ENCODE measurements at places on chromosomes 16 and 17.

DNA sequence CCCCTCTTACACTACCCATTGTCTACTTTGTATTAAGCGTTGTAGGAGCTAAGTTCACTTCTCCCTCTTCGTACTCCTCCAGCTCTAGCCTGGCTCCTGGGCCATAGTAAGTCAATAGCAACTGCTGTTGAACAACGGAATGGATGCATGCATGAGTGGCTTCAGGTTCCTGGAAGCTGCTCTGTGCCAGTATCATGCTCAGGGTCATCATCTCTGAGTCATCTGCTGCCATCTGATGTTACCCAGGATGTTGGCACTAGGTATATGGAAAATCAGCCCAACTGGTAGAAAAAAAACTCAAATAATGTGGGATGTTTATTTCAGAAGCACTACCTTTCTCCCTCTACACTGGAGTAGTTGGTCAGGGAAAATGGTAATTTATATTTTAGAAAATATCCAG lies 536.8 kb downstream of the NPIPA7 start:
- no peak overlapping the region for H3K27ac ChIP-seq
- no peak for DNase-seq
- H3K4me3 ChIP-seq, result no peak overlapping the region

- no peaks in the 10 kb centered on the region for H3K36me3 ChIP-seq
- no peak overlapping the region for H3K27ac ChIP-seq
- H3K4me3 ChIP-seq, result no peak overlapping the region
Measured at GRCh38 chr16:26475596-26475995, 591.1 kb upstream of the C16orf82 start.

GRCh38 chr17:41462705-41463104 lies 4.5 kb downstream of the KRT32 start:
- H3K27ac ChIP-seq, result no peak overlapping the region
- DNase-seq, result no peak
- peaks cover 15% of the 10 kb centered on the region for H3K4me1 ChIP-seq

GRCh38 chr17:45374501-45374900 lies 57.7 kb upstream of the MAP3K14 start:
- no peak overlapping the region for H3K4me3 ChIP-seq
- H3K27ac ChIP-seq, result no peak overlapping the region
- H3K36me3 ChIP-seq, result no peaks in the 10 kb centered on the region
- no peak for DNase-seq
- peaks cover 41% of the 10 kb centered on the region for H3K4me1 ChIP-seq
- H3K27me3 ChIP-seq, result no peaks in the 10 kb centered on the region

GRCh38 chr16:9138021-9138680 lies 46.7 kb downstream of the HAPSTR1 start:
- H3K27me3 ChIP-seq, result peaks cover 9% of the 10 kb centered on the region
- H3K4me1 ChIP-seq, result no peaks in the 10 kb centered on the region
- no peak for DNase-seq
- H3K27ac ChIP-seq, result no peak overlapping the region

DNA sequence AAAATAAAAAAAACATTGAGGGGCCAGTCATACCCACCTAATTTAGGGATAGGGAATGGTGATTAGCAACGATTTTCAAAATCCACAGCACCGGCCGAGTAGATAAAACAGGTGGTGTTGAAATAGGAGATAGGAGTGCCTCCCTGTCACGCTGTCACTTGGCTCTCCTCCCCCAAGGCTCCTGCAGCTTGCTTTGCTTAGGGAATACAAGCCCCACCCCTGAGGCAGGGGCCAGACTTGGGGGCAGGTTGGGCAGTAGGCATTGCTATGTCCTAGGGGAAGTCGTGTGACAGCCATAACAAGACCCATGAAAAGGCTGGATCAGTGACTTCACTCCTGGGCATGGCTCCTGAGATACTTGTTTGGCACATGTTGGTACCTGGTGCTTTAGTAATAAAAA lies 25.8 kb downstream of the POLR2A start:
- H3K27me3 ChIP-seq, result no peaks in the 10 kb centered on the region
- no peak overlapping the region for H3K27ac ChIP-seq
- no peak for DNase-seq
- no peaks in the 10 kb centered on the region for H3K4me1 ChIP-seq

DNA sequence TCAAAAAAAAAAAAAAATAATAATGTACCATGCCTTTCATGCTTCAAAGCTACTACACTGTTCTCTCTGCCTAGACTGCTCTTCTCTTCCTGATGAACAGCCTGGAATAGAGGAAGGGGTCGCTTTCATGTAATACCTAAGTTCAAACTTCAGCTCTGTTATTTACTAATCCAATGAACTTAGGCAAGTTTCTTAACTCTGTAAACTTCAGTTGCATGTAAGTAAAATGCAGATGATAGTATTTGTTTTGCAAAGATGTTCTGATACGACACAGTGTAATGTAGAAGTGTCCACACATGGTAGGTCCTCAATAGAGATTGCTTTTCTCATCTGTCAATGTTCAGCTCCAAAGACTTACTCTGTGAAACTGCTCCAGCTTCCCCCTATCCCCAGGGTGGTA lies 6.6 kb downstream of the COA3 start:
- H3K27me3 ChIP-seq, result no peaks in the 10 kb centered on the region
- no peak overlapping the region for H3K4me3 ChIP-seq
- no peak for DNase-seq
- no peak overlapping the region for H3K27ac ChIP-seq
- no peaks in the 10 kb centered on the region for H3K4me1 ChIP-seq

DNA sequence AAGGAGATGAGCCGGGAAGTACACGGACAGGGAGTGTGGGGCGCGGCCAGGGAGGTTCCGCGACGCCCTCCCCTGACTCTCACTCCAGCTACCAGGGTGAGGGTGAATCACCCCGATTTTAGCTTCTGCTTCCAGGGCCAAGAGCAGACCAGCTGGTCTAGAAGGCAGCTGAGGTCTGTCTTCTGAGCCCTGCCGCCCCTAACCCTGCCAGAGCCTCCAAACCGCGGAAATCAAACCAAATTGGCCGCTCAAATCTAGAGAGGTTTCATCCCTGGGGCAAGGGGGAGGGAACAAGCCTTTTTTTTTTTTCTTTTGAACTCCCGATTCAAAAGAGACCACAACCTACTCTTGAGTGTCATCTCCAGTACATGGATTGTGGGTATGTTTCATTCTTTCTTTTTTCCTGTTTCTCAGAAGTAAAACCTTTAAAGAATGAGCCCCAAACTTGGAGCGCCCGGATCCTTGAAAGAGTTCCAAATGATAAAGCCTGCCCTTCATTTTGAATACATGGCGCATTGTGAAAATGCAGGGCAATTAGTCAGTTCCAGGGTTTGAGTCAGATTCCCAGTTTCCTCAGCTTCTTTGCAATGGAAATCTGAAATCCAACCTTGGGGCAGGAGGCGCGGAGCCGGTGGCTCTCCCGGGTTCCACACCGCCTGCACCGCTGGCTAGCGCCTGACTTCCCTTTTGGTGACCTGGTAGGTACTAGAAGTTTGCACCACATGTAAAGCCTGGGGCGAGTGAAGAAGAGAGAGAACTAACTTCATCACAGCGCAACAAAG lies 16.5 kb upstream of the ZFHX3 start:
- no peak for DNase-seq
- no peaks in the 10 kb centered on the region for H3K27me3 ChIP-seq
- no peak overlapping the region for H3K4me3 ChIP-seq
- no peak overlapping the region for H3K27ac ChIP-seq
- no peaks in the 10 kb centered on the region for H3K36me3 ChIP-seq

DNA sequence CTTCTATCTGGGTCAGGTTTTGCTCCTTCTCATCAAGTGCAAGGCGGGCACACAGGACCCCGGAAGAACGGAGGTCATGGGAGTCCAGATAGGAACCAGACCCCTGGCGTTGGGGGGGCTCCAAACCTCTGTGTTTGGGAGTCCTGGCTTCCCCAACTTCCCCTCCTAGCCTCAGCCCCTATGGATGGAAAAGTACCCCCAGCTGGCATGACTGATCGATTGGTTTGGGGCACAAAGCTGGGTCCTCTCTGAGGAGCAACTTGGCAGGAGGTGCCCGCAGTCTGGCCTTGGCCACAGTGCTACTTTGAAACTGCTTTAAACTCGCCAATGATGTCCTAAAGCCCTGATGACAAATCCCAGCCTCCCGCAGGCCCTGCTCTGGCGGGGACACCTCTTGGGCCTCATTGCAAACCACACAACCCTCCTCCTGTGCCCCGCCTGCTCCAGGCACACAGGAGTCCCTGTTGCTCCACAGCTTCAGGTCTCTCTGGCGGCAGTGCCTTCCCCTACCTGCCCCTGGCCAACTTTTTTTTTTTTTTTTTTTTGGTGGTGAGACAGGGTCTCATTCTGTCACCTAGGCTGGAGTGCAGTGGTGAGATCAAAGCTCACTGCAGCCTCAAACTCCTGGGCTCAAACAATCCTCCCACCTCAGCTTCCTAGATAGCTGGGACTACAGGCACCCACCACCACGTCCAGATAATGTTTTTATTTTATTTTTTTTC lies 38.0 kb upstream of the SNN start:
- DNase-seq, result no peak
- H3K4me1 ChIP-seq, result peaks cover 53% of the 10 kb centered on the region
- H3K27me3 ChIP-seq, result no peaks in the 10 kb centered on the region
- no peak overlapping the region for H3K27ac ChIP-seq
- no peak overlapping the region for H3K4me3 ChIP-seq

DNA sequence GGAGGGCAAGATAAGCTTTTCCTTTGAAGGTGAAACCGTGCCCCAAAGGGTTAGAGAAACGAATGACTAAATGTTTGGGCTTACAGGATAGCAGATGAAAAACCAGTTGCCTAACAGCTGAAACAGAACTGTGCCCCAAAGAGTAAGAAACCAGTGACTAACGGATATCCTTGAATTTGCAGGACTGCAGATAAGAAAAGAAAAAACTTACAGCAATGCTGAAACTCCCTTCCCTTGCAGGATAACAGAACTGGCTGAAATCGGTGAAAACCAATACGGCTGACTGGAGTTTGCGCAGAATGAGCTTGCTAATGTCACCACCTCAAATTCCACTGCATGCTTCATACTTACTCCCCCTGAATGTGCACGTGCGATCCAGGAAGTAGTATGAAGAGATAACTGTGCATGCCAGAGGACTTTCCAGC lies 175.2 kb upstream of the NLRP1 start:
- H3K4me3 ChIP-seq, result no peak overlapping the region
- no peaks in the 10 kb centered on the region for H3K36me3 ChIP-seq
- no peaks in the 10 kb centered on the region for H3K4me1 ChIP-seq
- H3K27ac ChIP-seq, result no peak overlapping the region

GRCh38 chr17:29357821-29358232 lies 32.3 kb upstream of the TAOK1 start:
- no peaks in the 10 kb centered on the region for H3K36me3 ChIP-seq
- no peak for DNase-seq
- peaks cover 4% of the 10 kb centered on the region for H3K4me1 ChIP-seq

GRCh38 chr17:33802349-33803198 lies 452.5 kb upstream of the CCL2 start:
- no peak overlapping the region for H3K4me3 ChIP-seq
- no peaks in the 10 kb centered on the region for H3K36me3 ChIP-seq
- H3K27me3 ChIP-seq, result no peaks in the 10 kb centered on the region
- H3K27ac ChIP-seq, result no peak overlapping the region
- no peaks in the 10 kb centered on the region for H3K4me1 ChIP-seq

GRCh38 chr17:72502371-72503341 lies 381.8 kb downstream of the SOX9 start:
- no peaks in the 10 kb centered on the region for H3K27me3 ChIP-seq
- no peaks in the 10 kb centered on the region for H3K36me3 ChIP-seq
- no peak for DNase-seq
- no peak overlapping the region for H3K4me3 ChIP-seq
- H3K27ac ChIP-seq, result no peak overlapping the region
- no peaks in the 10 kb centered on the region for H3K4me1 ChIP-seq

DNA sequence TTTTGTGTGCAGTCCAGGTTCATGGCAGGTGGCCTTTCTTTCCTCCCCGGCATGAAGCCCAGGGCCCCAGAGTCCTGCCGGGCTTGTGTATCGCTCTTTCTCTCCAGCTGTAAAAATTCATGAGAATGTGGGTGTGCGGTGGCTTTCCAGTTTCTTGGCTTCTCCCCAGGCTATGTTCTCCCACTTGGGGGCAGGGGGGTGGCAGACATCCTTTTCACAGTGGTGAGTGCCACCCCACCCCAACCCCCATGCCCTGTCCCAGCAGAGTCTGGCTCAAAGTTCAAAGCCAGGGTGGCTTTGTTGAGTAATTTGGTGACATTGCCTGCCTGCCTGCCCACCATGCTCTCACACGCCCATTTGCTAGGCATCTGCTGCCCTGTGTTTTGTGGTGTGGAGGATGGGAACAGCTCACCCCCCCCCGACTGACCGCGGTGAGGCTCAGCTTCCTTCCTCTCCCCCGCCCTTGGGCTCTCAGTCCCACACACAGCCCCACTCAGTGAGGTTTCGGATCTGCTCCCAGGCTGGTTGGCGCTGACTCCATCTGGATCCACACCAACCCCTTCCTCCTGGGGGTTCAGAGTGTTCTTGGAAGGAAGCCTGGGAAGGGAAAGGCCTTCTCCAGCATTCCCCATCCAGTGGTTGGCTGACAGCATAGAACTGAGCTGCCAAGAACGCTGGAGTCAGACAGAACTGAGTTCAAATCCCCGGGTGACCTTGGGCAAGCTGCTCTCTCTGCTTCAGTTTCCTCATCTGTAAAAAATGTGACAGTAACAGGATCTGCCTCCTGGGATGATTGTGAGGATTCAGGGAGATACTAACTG lies 36.0 kb downstream of the CHD9 start:
- DNase-seq, result no peak
- H3K27me3 ChIP-seq, result no peaks in the 10 kb centered on the region
- H3K27ac ChIP-seq, result no peak overlapping the region
- no peaks in the 10 kb centered on the region for H3K36me3 ChIP-seq
- no peak overlapping the region for H3K4me3 ChIP-seq

GRCh38 chr17:14072881-14073280 lies 3.6 kb downstream of the COX10 start:
- DNase-seq, result no peak
- peaks cover 15% of the 10 kb centered on the region for H3K36me3 ChIP-seq
- H3K27me3 ChIP-seq, result no peaks in the 10 kb centered on the region
- no peak overlapping the region for H3K27ac ChIP-seq

GRCh38 chr16:8908810-8909468 lies 26.8 kb downstream of the LITAFD start:
- H3K36me3 ChIP-seq, result peaks cover 40% of the 10 kb centered on the region
- DNase-seq, result no peak
- no peak overlapping the region for H3K27ac ChIP-seq
- no peaks in the 10 kb centered on the region for H3K27me3 ChIP-seq

DNA sequence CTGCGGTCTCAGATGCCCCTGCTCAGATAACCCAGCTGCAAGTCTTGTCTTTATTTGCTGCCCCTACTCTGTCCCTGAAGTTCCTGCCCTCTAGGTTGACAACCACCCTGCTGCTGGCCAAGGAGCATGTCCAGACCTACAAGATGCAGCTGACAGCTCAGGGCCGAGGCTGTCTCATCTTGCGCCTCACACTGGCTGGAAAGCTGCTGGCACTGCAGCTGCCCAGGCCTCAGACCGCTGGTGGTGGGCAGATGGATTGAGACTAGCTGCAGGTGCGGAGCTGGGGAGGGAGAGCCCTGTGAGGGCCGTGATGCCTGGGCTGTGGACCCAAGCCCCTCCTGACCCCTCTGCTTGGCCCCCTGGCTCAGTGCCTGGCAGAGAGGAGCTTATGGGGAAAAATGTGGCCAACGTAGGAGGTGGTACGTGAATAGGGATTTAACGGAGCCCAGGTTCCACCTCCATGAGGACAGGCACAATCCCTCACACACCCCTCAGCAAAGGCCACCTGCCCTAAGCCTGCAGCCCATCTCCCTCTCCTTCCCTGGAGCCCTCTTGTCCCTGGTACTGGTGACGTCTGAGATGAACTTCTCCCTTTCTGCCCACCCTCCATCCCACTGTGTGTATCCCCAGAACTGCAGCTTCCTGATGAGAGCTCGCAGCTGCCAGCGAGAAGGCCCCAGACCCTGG lies 8.3 kb upstream of the GALK1 start:
- H3K27ac ChIP-seq, result no peak overlapping the region
- H3K27me3 ChIP-seq, result no peaks in the 10 kb centered on the region
- peaks cover 9% of the 10 kb centered on the region for H3K4me1 ChIP-seq
- no peak overlapping the region for H3K4me3 ChIP-seq
